ENCODE measurements at places on chromosomes 2 and 18.

- DNase-seq: no peak
Measured at GRCh38 chr2:170362871-170363631, 185.1 kb downstream of the MYO3B start.

GRCh38 chr2:208607694-208608093, 201.1 kb downstream of the PTH2R start:
- no peak for DNase-seq

- DNase-seq: no peak
Measured at GRCh38 chr2:147223553-147224060, 621.2 kb upstream of the ACVR2A start.

DNA sequence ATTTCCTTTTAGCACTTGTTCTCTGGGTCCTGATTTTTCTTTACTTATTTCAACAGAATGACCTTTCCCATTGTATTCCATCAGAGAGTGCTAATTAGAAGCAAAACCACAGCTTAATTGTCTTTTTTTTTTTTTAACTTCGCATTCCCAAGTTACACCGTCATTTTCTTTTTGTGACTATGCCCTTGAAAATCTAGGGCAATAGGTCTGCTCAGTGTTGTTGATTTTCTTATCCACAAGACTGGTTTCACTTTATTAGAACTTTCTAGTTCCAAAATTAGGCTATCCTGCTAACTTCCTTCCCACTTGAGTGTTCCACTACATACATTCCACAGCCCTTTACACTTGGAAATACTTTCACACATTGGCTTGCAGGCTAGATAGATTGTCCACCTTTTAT, 18.7 kb upstream of the ADAM17 start:
- DNase-seq: no peak

DNA sequence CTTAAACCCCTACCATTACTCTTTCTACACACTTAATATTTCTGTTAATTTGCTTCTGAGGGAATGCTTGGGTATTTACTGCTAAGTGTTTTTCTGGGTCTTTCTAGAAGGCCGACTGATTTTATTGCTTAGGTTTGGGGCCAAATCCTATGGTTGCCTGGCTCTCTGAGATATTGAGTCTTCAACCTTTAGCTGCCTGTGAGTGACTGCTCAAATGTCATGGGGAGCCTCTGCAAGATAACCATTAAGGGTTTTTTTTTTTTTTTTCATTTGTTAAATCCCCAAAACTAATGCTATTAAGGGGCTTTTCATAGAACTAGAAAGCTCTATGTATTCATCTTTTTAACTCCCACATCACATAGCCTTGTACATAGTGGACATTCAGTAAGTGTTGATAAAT, 5.0 kb downstream of the OSBPL6 start:
- no peak for DNase-seq

GRCh38 chr18:47754311-47755101, 176.0 kb downstream of the SMAD2 start:
- peak; percentile 56 for DNase-seq

DNA sequence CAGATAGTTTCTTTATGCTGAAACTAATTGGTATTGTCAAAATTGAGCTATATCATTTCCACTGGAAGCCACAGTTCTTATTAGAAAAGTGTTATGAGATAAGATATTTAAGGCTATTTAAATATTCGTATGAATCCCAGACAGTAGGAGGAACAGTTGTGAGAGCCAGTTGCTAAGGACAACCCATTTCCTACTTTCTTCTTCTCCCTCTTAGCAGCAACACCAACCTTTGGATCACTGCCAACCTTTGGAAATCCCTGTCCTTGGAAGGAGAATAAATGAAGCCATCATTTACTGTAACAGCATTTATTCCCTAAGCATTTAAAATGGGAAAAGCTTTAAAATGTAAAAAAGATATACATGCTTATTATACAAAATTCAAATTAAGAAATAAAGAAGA, 85.8 kb downstream of the PLCL1 start:
- no peak for DNase-seq

GRCh38 chr2:100291152-100291970, 30.9 kb downstream of the LONRF2 start:
- peak; percentile 61 for DNase-seq

GRCh38 chr2:238127165-238128060, 11.1 kb upstream of the KLHL30 start:
- no peak for DNase-seq

GRCh38 chr2:216074794-216075193, 6.8 kb downstream of the PECR start:
- DNase-seq: no peak

GRCh38 chr2:216842636-216843035, 17.2 kb downstream of the TNP1 start:
- DNase-seq: no peak

- no peak for DNase-seq
Measured at GRCh38 chr2:16015210-16015902, 75.0 kb downstream of the MYCN start.

DNA sequence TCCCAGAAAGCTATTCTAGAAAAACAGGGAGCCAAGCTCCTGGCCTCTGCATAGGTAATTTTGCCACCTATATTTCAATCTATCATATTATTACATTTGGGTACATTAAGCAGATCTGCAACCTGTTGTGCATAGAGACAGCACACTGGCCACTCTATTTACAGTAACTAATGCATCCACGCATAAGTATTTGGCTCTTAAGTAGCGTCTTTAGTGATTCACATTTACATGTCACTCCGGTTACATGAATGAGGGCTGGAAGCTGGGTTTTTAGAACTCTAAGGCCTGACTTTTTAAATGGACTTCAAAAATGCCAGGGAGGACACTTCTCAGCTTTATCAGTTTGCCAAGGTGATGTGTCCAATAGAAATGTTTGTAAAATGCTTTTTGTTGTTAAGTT, 97.7 kb downstream of the NYAP2 start:
- no peak for DNase-seq

GRCh38 chr2:227363756-227364155, 15.3 kb downstream of the TM4SF20 start:
- peak; percentile 5 for DNase-seq

- no peak for DNase-seq
Measured at GRCh38 chr2:75503048-75503607, 57.6 kb downstream of the EVA1A start.

DNA sequence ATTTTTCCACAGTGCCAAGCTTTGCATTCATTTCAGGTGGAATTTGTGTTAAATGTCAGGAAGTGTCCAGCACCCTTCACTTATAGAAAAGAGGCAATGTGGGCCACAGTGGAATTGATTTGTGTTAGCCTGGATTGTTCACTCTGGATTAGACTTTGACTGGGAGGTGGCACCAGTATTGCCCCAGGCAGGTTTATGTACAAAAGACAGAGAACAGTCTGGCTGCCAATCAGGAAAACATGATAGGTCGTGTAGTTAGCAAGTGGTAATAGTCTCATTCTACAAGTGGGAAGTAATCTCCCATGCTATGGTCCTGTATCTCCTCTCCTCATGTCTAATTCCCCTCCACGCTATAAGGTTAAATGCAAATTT, 45.6 kb downstream of the RAB27B start:
- DNase-seq: no peak

- DNase-seq: no peak
Measured at GRCh38 chr2:224219781-224220180, 180.7 kb upstream of the SERPINE2 start.

DNA sequence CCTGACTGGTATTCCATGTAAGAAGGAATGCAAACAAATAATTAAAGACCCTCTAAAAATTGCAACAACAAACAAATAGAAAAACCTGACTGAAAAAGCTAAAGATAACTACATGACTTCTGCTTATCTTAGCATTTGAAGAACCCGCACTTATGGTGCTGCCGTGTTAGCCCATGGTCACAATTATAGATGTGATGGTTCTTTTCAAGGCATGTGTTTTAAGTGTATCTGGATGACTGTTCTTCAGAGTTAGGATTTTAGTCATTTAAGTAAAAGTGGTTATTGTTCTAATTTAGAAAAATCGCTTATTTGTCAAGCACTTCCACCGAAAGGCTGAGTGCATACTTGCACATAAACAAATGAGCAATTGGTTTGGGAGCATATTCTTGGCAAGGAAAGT, 77.3 kb downstream of the CPS1 start:
- no peak for DNase-seq

GRCh38 chr2:1366546-1367134, 46.6 kb upstream of the TPO start:
- peak; percentile 34 for DNase-seq

GRCh38 chr2:4868466-4868865, 823.7 kb upstream of the SOX11 start:
- DNase-seq: no peak

DNA sequence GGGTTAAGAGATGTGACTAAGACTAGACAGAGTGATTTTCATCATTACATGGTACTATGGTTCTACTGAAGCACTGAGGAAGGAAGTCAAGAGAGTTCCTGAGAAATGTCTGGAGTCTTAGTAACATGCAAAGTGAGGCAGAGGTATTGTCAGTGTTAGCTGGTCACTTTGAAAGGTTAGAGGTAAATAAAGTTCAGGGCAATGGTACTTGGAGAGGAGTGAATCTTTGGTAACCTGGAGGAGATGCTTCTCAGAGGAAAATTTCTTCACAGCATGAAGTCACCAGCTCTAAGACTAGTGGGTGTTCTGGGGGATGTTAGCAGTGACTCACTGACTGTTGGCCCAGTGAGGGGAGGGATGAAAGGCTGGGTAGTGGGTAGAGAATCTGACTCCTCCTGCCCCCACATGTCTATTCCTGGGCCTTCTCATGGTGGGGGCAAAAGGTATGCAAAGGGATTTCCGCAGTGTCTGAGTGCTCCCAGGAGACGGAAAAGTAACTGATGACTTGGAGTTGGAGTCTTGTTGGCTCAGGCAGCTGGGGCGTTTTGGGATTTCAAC, 23.3 kb upstream of the IL1RN start:
- no peak for DNase-seq

DNA sequence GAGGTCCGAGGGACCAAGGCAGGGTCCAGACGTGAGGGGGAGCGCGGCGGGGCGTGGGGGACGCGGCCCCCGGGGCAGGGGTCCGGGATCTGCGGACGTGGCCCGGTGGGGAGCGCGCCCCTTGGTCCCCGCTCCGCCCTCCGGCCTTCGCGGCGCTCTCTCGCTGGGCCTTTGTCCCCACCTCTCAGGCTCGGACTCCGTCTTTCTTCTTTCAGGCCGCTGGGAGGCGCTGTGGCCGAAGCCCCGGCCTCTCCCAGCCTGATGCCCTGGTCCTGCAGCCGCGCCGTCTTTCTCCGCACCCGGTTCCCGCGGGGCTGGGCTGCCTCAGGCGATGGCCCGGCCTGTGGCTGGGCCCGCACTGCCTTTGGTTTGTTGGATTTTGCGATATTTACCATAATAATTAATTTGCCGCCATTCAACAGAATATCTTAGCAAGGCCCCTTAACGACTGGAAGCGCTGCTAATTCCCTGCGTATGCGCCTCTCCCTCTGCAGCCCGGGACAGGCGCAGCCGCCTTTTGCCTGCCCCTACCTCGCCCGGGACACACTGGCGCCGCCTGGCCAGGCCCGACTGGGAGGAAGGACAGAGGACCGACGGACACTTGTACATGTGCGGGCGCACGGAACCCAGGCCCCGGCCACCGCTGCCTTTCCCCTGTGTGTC, 10.8 kb downstream of the SIX3 start:
- DNase-seq: no peak

DNA sequence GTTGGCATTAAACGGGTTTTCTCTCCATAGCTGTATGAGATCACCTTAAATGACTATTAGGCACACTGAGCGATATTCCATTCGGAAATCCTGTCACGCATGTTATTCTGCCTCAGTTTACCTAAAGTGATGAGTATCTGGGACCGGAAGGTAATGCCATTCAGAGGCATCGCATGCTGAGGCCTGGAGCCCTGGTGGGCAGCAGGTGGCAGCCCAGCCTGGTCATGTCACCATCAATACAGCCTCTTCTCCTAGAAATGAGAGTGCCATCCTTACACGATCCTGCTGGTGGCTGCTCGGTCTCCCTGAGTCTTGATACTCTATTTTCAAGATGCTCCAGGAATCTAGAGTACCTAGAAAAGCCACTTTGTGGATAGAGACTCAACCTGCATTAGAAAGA, 119.8 kb downstream of the EIPR1 start:
- DNase-seq: no peak

GRCh38 chr2:67994716-67995115, 68.1 kb downstream of the C1D start:
- no peak for DNase-seq

DNA sequence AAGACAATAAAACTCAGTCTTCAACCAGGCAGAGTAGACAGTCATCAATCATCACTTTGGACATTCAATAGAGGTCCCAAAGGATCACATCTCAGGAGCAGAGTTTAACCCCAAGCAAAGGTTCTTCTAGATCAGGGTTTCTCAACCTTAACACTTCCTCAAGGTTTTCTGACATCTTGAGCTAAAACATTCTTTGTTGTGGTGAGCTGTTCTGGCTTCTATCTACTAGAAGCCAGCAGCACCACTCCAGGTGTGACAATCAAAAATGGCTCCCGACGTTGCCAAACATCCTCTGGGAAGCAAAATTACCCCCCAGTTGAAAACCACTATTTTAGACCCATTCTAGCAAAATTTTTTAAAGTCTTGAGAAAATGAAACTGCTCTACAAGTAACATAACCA, 22.0 kb downstream of the RTTN start:
- no peak for DNase-seq

- no peak for DNase-seq
Measured at GRCh38 chr18:11512096-11513025, 97.0 kb upstream of the SLC35G4 start.

DNA sequence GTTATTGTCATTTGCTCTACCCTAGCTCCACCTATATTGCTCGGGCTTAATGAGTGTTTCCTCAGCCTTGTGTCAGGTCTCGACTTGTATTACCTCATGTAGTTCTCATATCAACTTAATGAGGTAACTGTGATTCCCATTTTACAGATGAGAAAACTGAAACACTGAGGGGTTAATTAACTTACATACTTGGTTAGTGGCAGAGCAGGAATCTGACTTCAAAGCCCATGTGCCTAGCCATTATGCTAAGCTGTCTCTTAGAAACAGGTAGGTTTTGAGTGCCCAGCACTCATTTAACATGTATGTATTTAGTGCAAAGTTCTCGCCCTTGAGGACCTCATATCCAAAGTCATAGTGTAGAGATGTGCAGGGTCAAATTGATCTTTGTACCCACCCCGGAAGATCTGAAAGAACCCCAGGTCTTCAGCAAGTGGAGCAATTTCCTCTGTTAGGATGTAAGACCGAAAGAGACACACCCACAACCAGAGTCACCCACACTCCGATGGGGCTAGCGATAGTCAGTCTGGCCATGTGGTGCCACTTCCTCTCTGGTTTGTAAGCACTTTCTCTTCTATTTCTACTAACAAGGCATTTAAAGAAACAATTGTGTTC, 121.0 kb upstream of the SLC39A10 start:
- peak; percentile 78 for DNase-seq

- DNase-seq: no peak
Measured at GRCh38 chr2:210233487-210233886, 8.2 kb upstream of the ACADL start.

GRCh38 chr18:74353169-74353775, 37.6 kb downstream of the C18orf63 start:
- peak; percentile 74 for DNase-seq

DNA sequence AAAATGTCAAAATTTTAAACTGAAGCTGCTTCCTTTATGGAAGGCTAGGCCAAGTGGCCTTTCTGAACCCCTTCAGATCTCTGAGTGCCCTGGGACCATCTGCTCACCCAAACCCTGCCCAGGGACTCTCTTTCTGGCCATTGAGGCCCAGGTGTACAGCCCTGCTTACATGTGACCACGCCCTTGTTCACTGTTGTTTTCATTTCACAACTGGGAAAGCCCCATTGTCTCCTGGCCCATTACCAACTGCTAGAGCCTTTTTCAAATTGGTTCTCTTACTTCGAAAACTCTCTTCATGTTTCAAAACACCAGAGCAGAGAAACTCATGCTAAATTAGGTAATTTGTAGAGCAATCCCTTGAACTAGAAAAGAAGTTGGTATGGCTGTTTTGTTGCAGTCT, 219.5 kb upstream of the TANK start:
- DNase-seq: no peak
